SW 1271 (cell line): ENCODE measurements at places on chromosomes 2 and 18.

GRCh38 chr18:10308154-10308553 lies 146.3 kb upstream of the APCDD1 start:
- no peak for DNase-seq

DNA sequence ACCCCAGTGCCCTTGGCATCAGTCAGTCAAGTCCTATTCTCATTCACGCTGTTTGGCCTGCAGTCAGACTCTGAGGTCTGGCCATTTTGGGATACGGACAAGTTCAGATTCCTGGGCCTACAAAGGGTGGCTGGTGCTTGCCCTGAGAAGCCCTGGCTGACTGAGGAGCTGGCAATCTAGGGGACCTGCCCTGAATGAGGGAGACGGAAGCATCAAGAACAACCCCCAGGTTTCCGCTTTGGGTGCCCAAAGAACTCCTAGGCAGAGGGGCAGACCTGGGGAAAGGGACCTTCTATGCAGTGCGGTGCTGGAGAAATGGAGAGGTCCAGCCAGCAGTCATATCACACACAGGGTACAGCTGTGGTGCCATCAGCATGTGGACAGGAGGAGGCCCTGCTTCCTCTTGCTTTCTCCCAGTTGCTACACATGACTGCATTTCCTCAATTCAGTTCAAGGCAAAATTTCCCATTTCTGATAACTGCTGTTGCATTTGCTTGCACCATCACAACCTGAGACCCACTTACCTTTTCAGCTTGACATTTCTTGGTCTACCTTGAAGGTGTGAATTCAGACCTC lies 70.9 kb upstream of the LGALSL start:
- no peak for DNase-seq

DNA sequence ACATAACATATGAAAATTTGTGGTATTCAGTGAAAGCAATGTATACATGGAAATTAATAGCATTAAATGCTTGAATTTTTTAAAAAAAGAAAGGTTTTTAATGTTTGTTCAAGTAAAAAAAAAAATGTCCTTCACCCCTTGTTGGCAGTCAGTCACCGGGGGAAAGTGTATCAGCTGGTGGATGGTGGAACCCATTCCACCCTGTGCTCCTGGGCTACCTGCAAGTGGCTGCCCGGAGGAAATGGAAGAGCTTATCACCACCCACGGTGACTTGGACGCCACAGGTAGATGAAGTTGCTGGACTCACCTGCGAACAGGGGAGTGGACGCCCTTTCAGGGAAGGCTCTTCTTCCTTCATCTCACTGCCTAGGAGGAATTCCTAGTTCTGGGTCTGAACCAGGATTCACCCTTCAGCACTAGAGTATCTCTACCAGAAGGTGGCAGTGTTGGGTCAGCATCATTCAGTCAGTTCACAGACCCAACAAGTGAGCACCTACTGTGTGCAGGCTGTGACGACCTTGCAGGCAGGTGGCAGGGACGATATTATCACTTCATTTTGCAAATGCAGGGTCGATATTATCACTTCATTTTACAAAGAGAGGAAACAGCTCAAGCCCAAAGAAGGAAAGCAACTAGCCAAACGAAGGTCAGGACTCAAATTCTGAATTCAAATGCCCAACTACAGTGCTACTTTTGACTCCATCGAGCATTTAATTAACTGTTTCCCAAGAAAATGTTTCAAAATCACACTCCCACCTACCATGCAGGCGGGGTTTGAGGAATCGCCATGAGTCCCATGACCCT lies 35.8 kb downstream of the CIB4 start:
- no peak for DNase-seq

- no peak for DNase-seq
Observed at GRCh38 chr2:235191978-235192377, 240.2 kb downstream of the SH3BP4 start.

GRCh38 chr2:132400169-132400900 lies 16.3 kb upstream of the GPR39 start:
- DNase-seq = no peak
